Cardiac septum (tissue), 1 donor: ENCODE measurements at places on chromosomes 3 and 15.

DNA sequence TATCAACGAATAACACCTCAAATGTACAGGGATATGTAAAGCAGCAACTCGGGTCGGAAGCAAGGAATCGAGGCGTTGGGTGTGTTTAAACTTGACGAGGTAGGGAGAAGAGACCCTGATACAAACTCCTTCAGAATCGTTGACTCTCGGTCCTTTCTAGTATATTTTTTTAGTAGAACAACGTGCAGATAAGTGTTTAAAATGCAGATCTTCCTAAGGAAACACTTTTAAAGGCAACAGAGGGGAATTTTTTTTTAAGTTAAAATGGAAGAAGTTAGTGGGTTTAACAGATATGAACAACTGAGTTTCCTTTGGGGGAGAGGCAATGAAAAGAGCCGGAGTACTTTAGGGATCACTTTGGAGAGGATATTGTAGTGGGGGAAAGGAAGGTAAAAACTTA lies 1.1 kb upstream of the KPNA4 start:
- DNase-seq: no peak

DNA sequence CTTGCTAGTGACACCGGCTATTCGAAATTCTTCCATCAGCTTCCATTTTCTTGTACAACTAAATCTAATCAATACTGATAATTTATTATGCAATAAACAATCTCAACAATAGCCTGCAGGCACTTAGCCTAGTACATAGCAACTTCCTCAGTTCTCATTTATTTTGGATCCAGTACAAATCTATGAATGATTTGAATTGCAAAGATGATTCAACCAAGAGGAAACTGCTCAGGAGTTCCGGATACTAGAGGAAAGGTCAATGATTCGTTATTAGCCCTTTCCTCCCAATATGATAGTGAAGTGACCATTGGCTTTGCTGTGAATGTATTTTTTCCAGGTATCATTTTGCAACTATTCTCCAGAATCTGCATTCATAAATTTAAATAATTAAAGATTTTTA lies 827.0 kb downstream of the CADM2 start:
- DNase-seq: no peak

DNA sequence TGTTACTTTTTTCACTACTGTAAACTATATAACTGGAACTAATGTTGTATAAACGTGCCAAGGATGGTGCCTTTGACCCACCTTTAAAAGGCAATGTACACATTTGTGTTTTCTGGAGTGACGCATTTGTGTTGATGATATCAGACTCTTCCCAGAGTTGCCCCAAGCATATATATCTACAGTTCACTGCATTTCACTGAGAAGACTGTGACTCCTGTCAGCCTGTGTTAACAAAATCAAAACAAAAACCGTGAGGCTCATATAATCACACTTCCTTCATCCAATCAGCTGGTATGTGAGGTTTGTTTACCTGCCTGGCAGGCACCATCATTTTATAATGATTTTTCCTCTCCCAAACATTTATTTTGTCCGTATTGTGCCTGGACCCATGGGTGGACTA lies 117.6 kb upstream of the ROBO1 start:
- no peak for DNase-seq

GRCh38 chr15:65189102-65189740 lies 4.1 kb upstream of the CLPX start:
- DNase-seq: no peak

DNA sequence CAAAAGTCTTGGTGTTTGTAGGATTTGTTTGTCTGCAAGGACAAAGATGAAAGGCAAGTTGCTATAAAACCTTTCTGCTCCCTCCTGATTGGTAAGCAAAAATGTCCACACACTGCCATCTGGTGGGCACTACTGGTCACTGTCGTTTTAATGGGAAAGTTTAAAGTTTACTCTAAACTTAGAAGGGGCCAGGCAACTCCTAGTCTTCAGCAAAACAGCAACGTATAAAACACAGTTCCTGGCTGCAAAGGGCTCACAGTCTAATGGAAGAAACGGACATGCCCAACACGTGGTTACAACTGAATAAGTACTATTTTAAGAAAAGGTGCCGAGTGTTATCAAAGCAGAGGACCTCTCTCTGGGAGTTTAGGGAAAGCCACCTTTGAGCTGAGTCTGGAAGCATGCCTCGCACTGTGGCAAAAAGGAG lies 23.7 kb upstream of the TPRG1 start:
- DNase-seq: peak; percentile 77

DNA sequence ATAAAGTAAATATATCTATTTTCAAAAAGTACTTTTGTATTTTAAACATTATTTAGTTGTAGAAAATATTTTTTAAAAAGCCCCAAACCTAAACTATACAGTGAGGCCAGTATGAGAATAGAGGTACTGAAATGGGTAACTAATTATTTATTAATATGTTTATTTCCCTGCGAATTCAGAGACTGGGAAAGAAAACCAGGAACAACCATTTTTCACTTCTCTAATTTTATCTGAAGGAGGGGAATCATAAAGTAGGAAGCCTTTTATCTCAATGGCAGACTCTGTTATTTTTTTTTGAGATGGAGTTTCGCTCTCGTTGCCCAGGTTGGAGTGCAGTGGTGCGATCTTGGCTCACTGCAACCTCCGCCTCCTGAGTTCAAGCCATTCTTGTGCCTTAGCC lies 63.6 kb upstream of the TRAK1 start:
- peak; percentile 24 for DNase-seq

DNA sequence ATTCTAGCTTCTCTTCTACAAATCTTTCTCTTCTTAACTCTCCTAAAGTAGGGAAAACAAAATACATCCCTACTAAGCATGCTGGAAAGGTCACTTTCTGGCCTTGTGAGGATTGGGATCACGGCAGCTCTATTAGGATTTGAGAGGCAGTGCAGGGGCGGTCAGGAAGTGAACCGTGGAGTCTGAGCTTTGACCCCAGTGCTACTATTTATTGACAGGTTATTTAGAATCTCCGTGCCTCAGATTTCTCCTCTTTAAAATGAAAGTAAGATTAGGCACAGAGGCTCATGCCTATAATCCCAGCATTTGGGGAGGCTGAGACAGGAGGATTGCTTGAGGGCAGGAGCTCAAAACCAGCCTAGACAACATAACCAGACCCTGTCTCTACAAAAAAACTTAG lies 42.0 kb upstream of the CHRM5 start:
- DNase-seq: no peak

DNA sequence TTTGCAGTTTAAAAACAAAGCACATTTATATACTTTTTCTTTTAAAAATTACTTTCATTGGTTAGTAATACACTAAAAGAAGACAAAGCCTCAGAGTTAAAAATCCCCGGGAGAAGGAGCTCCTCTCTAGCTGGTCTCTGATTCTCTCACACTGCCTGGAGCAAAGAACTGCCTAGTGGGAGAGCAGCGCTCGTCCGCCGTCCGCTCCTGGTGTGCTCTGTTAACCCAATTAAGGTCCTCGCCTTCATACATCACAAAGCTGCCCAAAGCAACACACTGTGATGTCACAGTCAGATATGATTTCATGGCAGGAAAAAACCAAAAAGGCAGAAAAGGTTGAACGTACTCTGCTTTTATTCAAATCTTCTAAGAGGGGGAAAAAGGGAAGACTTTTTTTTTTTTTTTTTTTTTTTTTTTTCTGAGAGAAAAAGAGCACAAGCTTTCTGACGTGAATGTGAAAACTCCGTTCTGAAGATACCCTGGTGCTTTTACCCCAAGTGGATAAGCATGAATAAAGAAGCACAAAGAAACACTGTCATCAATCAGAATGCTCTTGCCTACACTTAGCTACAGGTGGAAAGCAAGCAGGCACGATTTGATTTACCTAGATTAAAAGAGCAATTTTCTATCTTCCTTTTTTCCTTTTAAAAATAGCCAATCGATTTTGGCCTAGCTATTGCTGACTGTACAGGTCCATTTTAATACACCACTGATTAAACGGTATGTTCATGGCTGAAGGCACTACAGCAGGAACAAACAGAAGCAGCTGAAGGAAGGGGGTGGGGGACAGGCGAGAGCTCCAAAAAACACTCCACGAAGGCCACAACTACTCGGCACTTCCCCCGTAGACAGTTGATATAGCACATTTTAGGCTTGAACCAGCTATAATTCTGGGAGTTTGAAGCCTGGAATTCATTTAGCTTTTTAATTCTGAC lies 115.2 kb downstream of the TIGIT start:
- no peak for DNase-seq

GRCh38 chr3:165070682-165071081 lies 7.6 kb downstream of the SI start:
- no peak for DNase-seq

DNA sequence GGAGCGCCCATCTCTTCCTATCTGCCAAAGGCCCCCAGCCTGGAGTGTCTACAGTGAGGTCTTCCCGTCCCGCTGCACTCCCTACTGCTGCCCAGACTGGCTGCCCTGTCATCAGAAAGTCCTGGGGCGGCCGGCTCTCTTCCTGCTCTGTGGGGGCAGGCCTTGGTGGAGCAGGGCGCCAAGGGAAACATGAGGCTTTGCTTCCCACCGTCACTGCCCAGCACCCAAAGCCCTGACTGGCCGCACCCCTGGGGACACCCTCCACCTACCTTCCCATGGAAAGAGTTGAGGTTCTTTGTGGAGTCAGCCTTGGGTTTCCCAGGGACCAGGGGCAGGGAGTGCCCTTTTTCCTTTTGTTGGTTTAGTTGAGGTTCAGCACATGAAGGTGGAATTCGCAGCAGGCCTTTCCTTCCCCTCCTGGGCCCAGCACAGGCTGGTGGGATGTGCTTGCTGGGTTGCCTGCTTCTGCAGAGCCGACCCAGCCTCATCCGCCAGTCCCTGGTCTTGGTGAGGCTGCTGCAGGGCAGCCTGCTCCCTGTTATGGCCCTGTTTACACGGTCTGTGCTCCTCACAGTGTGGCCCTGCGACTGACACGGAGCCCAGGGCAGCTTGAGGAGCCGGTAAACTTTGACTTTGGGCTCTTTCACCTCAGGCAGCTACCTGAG lies 51.8 kb upstream of the PLXNA1 start:
- no peak for DNase-seq

DNA sequence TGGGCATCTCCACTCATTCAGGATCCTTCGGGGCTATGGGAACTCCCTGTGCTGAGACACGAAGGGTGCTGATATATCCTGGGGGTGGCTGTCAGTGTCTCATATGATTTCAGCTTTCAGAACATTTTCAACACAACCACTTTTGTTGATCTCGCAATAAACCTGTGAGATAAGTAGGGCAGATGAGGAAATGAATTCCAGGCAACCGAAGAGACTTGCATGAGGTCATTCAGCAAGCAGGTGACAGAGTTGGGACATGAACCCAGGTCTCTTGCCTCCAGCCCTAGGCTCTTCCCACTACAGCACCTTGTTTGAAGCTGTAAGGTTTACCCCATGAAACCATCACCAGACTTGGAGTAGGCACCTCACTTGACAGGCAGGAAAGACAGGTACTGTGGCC lies 16.6 kb downstream of the DUOX1 start:
- DNase-seq: no peak

GRCh38 chr3:109432833-109433232 lies 95.5 kb upstream of the DPPA4 start:
- no peak for DNase-seq

DNA sequence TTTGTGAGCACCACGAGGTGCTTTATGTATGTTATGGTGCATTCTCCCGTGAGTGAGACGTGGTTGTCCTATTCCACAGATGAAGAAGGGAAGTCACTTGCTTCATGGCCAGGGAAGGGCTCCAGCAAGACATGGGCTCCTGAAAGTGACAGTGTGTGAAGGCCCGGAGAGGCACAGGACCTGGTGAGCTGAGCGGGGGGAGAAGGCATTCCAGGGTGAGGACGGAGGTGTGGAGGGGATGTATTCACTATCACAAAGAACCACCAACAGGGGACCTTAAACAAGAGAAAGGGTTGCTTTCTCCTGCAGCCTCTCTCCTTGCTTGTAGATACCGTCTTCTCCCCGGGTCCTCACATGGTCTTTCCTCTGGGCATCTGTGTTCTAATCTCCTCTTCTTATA lies 139.1 kb downstream of the FBLN2 start:
- no peak for DNase-seq

DNA sequence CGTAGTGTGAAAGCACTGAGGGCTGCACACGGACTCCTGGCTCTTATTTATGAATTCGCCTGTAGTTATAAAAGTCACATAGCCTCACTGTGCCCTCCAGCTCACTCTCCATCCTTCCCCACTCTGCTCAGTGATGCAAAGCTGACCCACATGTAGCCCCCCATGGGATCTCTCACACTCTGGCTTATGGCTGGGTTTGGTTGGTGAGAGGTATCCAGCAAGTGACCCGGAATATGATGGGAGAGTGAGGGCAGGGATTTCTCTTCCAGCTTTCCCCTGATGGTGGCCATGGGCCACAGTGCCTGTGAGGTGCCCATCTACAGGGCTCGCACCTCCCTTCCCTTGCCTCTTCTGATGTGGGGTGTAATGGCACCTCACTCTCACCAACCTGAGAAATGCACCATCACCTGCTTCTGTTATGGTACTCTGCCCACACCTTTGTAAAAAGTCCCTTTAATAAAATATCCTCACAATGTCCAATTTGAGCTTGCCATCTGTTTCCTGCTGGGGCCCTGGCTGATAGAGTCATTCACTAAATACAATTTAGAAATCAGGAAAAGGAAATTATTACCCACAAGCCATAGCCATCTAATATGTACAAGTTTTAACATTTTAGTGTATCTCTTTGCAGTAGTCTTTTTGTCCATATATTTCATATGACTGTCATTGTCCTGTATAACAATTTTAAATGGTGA lies 93.6 kb downstream of the SCN11A start:
- DNase-seq: no peak

DNA sequence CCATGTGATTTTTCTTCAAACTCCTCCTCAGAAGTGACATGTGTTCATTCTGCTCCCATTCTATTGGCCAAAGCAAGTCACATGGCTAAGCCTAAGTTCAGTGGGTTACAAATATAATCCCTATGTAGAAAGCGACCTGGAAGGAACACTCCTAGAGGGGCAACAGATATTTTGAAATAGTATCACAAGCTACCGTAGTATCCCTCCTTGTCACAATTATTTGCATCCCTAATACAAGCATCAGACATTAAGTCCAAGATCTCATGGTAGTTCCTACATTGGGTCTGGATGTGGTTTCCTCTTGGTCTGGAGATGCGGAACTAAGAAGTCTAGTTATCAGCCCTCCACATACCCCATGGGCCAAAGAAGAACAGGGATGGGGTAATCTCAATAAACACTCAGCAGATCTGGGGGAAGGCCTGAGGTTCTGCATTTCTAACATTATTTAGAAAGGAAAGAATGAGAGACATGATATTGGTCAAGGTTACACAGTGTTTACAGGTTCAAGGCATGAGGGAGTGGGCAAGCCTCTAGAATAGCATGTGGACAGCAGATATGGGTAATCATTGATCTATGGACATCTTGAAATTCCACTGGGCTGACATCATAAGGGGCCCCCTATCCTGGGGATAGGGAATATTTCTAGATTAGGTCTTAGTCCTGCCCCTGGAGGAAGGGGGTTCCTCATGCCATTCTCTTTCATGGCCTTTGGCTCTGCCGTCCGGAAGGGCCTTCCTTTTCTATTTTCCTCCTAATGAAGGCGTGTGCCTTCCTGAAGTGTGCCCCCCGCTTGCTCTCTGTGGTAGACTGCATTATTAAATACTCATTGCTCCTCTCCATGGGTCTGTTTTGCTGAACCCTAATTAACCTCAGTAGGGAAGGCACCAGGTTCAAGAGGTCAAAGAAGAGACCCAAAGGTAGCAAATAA lies 17.8 kb upstream of the ABHD2 start:
- DNase-seq: no peak

GRCh38 chr3:41190509-41191284 lies 8.6 kb upstream of the CTNNB1 start:
- no peak for DNase-seq
